Stimulated activated CD4-positive, alpha-beta T cell treated with anti-CD3 and anti-CD28 coated beads, Interleukin-2, amount 100 ng/mL, for 4 hours (primary cell): ENCODE measurements at places on chromosomes 7 and 10.
A peak's percentile ranks its signal among the peaks of the same experiment; 100 is the strongest.

GRCh38 chr7:102424787-102425218 lies 8.6 kb upstream of the ORAI2 start:
- DNase-seq = no peak

- no peak for DNase-seq
These were observed 34.3 kb upstream of the TMEM26 start for GRCh38 chr10:61487506-61487905.

- no peak for DNase-seq
These were observed 244.5 kb upstream of the ETV1 start for GRCh38 chr7:14233868-14234369.

GRCh38 chr10:43120929-43121314 lies 17.3 kb upstream of the CSGALNACT2 start:
- DNase-seq = no peak

GRCh38 chr7:90596671-90597562 lies 796 bp downstream of the CDK14 start:
- no peak for DNase-seq

- DNase-seq = no peak
These were observed 11.9 kb upstream of the ERVW-1 start for GRCh38 chr7:92489634-92490033.

GRCh38 chr7:30134611-30135300 lies at the start of gene MTURN:
Gene MTURN, plus strand, starts transcription at chr7:30134986. Its CDS starts 151 bp downstream, at chr7:30135137.
- DNase-seq = peak; percentile 83

DNA sequence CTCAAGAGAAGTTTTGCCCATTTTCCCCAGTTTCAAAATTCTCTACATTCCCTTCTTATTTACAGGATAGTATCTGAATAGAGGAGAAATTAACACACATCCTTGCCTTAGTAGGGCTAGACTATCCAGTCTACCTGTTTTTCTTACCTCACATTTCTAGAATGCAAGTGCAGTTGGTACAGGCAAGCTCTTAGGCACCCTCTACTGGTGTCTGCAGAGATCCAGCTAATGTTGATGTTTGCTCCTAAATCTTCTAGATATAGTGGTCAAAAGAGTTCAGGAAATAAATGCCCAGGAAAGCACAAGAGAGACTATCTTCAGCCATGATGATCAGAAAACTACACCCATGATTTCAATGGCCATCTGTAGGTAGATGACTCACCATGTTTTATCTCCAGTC lies 205.3 kb downstream of the HTR7 start:
- no peak for DNase-seq

- no peak for DNase-seq
These were observed 44.0 kb upstream of the FAM133B start for GRCh38 chr7:92634205-92634604.

DNA sequence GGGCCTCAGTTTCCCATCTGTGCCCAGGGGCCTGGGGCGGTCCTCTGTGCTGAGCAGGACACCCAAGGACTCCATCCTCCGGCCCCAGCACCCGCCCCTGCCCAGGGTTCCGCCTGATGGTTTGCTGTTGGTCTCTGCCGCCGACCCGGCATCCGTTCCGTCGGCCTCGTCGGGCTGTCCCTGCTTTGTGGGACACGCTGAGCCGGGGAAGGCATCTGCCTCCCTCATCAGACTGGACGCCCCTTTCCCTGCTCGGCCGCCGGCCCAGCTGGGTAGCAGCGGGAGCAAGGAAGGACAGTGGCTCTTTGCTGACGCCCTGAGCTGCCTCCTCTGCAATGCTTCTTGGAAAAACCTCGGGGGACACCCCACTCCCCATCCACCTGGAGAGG lies 39.5 kb downstream of the FAM20C start:
- DNase-seq = no peak

DNA sequence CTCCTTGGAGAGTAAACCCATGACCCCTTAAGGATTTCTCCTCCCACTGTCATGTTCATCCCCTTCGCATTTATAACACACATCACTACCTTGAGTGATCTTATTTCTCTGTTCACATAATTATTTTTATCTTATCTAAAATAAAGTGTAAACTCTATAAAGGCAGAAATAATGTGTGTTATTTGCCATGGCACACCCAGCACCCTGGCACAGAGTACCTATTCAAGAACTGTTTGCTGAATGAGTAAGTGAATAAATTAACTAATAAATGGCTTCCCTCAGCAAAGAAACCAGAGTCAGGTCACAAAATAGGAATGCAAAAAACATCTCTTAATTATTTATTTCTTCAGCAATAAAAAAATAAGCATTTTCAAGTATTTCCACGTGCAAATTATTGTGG lies 330.3 kb upstream of the GHITM start:
- DNase-seq = no peak

- DNase-seq = no peak
These were observed 200.9 kb downstream of the FAM107B start for GRCh38 chr10:14573666-14574261.

DNA sequence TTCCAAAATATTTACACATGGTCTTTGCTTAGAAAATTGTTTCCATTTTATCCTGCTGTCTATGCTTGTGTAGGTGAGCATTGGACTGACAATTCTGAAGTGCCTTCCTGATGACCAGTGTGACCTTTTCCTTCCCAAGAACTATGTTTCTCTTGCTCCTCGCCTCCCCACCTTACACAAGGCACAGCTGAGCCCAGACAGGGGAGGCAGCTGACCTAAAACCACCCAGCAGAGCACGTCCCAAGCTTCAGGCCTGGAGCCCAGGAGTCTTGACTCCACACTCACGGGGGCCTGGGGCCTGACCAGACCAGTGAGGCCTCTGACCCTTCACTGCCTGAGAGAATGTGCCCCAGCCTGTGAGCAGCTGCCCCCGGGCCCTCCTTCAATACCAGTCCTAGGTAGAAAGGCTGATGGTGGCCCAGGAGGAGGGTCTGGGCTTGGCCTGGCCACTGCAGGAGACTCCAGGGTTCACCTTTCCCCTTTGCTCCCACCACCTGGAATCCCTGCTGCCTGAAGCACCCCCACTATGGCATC lies 7.0 kb downstream of the CALML5 start:
- DNase-seq = no peak

GRCh38 chr10:10803278-10803677 lies 214.4 kb upstream of the CELF2 start:
- no peak for DNase-seq

- DNase-seq = no peak
These were observed 13.6 kb downstream of the STAMBPL1 start for GRCh38 chr10:88893611-88894010.

- DNase-seq = no peak
These were observed 466.1 kb downstream of the GRID1 start for GRCh38 chr10:85900487-85900886.

DNA sequence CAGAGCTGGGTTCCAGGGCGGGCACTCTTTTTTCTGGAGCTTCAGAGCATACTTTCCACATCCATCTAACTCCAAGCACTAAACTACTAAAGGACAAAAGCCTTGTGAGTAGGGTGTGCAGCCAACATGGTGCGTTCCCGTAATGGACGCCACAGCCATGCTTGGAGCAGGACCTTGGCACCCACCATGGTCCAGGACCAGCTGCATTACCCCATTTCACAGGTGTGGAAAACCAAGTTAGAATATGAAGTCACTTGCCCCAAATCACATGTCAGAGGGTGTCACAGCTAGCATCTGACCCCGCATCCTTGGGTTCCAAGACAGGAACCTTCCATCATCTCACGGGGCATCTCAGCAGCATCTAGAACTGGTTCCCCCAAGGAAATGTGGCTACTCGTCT lies 112.4 kb downstream of the SMURF1 start:
- DNase-seq = no peak

GRCh38 chr7:43680736-43681135 lies 48.6 kb downstream of the COA1 start:
- DNase-seq = no peak

DNA sequence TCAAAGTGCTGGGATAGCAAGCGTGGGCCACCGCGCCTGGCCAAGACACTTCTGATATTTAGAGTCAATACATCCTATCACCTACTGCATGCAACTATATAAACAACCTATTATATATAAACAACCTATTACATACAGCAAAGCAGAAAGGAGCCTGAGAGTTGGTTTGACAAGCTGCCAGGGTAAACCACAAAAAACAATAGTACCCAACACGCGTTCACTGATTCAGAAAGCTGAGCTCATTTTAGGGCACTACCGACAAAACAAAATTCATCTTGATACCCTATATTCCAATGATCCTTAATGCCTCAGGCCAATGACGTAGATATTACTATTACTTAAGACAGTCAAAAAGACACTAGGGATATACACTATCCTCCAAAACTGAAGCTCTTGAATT lies 16.2 kb downstream of the MALSU1 start:
- no peak for DNase-seq

GRCh38 chr10:99457813-99458212 lies 27.4 kb upstream of the GOT1 start:
- DNase-seq = no peak

DNA sequence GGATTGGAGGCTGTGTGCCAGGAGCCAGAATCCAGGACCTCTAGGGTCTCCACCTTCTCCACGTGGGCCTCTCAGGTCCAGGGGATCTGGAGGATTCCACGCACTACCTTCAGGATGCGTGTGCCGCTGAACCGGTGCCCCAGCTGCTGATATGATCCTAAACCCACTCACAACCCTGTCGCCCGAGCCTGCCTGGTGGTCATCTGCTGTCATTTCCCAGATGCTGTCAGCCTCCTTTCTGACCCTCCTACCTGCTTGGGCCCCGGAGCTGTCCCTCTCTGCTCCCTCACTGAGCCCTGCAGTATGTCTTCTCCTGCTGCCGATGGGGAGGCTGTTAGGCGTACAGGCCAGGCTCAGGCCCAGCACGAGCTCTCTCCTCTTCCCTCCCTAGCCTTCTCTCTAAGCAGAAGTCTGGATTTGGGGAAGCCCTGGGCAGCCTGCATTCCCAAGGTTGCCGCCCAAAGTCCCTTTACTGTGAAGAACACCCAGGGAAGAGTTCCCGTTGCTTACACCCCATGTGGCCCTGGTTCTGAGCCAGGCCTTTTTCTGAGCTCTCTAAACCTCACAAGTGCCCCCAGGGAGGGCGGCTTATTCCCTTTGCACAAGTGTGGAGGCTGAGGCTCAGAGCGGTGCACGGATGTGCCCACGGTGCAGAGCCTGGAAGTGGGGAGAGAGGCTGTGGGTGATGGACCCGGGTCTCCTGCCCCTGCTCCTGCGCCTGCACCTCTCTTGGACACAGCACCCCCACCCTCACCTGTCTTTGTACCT lies 30.8 kb upstream of the ZNF488 start:
- DNase-seq = no peak

- no peak for DNase-seq
These were observed 43.4 kb upstream of the OPTN start for GRCh38 chr10:13056456-13057077.

DNA sequence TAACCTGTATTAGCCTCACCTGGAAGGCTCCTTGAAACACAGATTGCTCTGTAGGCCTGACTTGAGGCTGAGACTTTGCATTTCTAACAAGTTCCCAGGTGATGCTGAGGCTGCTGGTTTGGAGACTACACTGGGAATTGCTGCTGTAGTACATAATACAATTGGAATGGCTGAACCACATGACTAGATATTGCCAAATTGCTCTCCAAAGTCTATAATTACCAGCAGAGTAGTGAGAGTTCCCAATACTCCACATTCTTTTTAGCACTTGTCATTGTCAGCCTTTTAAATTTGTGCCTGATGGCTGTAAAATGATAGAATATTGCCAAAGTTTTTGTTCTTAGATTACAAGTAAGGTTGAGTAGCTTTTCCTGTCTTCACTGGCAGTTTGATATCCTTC lies 39.9 kb downstream of the PLEKHA8 start:
- DNase-seq = no peak
